ENCODE measurements at places on chromosomes 12 and 14.

DNA sequence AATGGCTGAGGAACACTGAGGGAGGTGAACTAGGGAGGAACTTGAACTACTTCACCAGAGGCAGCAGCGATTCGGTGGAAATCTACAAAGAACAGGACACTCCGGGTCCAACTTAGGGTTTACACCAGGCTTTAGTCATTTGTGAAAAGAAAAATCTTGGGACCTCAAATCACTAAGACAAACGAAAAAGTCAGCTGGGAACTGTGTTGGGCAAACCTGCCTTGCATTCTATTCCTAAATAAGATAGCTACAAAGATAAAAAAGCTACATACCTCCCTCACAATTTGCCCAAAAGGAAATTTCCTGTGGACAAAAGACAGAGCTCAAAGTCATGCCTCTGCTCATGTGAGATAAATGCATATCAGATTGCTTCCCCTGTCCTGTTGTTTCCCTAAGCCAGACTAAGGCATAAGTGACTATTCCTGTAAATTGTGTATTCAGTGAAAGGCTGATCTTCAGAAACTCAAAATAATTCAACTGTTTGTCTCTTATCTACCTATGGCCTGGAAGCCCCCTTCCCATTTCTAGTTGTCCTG, 106.6 kb downstream of the APAF1 start:
- DNase-seq: no peak

DNA sequence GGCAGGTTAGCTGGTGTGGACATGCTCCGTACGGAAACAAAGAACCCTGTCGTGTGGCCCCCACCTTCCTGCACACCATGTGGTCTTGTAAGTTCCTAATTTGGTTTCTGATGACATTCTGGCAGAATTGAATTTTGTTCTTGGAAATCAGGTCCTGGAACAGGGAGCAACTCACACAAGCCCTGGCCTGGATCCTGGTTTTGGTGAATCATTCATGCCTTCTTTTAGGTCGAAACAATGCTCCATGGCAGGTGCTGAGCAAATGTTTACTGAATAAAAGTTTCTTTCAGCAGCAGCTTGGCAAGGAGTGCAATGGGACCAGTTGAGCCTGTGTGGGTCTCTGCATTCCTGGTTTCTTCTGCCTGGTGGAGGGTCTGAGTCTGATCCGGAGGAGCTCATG, 978.4 kb downstream of the BCL11B start:
- DNase-seq: no peak

- no peak for DNase-seq
These were observed 163.6 kb upstream of the GSC start for GRCh38 chr14:94933486-94933885.

- DNase-seq: no peak
These were observed 621.6 kb downstream of the CCER1 start for GRCh38 chr12:90333424-90333823.

- no peak for DNase-seq
These were observed 25.6 kb downstream of the SYNE3 start for GRCh38 chr14:95490727-95491451.

DNA sequence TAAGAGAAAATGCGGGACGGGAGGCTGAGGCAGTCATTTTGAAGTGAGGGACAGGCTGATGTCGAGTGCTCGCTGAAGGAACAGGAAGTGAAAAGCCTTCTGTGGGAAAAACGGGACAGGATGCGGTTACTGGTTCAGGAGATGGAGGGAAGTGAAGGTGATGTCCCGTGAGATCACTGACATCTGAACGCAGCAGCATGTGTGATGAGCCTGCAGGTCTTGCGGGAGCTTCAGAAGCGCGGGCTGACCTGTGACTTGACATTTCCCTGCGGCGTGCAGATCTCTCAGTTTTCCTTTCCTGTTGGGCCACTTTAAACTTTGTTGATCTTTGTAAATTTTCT, 77.8 kb downstream of the DDX51 start:
- no peak for DNase-seq

- no peak for DNase-seq
These were observed 18.1 kb downstream of the EGLN3 start for GRCh38 chr14:33932576-33933345.

DNA sequence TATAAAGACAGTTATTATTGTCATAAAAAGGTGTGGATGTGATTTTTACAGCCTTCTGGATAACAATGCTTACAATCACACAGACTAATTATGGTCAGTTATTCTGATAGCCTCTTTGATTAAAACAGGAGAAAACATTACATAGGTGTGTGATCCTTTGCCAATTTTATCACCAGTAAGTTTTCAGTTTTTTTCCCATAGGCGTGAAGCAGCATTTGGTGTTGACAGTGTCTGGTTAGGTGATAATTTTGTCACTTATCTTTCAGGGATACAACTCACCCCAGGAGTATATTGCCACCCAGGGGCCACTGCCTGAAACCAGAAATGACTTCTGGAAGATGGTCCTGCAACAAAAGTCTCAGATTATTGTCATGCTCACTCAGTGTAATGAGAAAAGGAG, 208.8 kb downstream of the EPS8 start:
- no peak for DNase-seq

GRCh38 chr14:105600939-105601359, 74.6 kb downstream of the TMEM121 start:
- no peak for DNase-seq

GRCh38 chr12:95516757-95517156, 34.5 kb downstream of the USP44 start:
- DNase-seq: no peak

DNA sequence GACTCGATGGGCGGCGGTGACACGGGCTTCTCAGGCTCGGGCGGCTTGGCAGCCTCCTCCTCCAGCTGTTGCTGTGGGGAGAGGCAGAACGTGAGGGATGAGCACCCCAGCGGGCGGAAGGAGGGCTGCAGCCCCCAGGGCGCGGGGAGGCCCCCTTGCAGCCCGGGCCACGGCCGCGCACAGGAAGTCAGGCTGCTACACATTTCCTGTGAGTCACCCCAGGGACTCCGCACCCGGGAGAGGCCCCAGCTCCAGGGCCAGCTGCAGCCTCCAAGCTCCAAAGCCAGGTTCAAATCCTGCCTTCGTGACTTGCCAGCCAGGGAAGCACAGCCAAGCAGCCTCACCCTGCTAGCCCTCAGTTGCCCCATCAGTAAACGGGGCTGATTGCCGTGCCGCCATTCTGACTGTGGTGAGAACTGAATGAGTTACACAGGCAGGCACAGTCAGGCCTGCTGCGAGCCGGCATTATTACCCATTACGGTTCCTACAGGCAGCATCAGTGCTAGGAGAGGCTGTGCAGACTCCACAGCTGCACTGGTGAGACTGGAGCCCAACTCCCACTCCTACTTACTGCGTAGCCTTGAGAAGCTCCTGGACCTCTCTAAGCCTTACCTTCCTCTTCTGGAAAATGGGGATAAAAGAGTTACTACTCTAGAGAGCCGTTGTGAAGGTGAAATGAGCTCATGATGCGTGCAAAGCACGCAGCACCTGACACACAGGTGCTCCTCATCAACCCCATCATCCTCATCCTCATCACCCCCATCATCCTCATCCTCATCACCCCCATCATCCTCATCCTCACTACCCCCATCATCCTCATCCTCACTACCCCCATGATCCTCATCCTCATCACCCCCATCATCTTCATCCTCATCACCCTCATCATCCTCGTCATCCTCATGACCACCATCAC, 100.9 kb downstream of the NCOR2 start:
- DNase-seq: no peak

DNA sequence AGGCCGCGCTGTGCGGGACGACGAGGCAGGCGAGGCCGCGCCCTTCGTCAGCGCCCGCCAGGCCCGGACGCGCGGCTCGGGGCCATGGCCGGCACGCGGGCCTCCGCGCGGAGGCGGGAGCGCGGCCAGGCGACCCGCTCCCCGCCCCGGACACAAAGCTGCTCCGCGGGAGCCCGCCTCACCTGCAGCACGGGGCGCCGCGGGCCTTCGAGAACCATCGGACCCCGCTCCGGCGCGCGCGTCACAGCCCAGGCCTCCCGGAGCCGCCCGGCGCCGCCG, 342 bp downstream of the DICER1 start:
- no peak for DNase-seq

DNA sequence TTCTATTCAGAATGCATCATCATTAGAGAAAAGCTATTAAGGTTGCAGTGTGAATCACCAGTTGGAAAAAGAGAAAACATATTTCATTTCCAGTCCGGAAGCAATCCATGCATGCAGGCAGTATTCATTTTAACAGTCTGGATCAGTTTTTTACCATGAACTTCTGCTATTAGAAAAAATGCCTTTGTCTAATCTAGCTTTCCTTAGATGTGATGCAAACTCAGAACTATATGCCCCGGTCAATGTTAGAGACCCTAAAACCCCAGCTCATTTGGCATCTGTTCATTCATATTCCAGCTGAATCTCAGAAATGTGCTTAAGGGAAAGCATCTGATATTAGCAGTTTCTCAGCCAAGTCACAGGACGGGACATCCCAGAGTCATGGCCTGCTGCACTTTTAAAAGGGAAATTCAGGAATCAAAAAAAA, 8.5 kb downstream of the IRAK3 start:
- peak; percentile 5 for DNase-seq

DNA sequence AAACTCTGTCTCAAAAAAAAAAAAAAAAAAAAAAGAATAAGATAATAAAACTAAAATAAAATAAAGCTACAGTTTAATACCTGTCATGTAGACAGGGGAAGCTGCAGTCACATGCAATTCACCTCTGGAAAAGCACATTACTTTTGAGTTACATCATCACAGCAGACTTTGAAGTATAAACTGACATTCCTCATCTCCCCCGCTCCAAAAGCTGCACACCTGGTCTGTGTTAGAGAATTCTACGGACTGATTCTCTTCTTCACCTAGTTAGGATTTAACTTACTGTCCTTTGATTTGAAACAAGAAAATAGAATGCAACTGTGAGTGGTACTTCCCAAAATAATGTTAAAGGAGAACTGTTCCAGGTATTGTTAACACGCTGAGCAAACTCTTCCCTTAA, 25.1 kb downstream of the SPPL3 start:
- DNase-seq: no peak

GRCh38 chr12:56487448-56488040, 417 bp downstream of the GLS2 start:
- no peak for DNase-seq

DNA sequence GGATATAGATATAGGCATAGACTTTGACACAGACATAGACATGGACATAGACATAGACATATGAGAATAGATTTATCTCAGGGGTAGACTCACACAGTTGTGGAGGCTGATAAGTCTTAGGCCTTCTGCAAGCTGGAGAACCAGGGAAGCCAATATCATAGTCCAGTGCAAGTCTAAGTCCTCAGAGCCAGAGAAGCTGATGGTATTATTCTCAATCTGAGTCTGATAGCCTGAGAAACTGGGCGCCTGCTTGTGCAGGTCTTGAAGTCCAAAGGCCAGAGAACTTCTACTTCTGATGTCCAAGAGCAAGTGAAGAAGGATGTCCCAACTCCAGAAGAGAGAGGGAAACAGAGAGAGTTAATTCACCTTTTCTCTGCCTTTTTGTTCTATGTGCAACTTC, 476.5 kb downstream of the SLC6A15 start:
- DNase-seq: no peak

GRCh38 chr12:65492998-65493912, 214.8 kb downstream of the MSRB3 start:
- DNase-seq: no peak

DNA sequence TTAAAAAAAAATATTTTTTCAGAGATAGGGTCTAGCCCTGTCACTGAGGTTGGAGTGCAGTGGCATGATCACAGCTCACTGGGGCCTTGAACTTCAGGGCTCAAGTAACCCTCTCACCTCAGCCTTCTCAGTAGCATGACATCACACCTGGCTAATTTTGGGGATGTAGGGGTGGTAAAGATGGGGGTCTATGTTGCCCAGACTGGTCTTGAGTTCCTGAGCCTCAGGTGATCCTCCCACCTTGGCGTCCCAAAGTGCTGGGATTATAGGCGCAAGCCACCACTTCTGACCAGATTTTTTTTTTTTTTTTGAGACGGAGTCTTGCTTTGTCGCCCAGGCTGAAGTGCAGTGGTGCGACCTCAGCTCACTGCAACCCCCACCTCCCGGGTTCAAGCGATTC, 80.9 kb downstream of the HECTD1 start:
- no peak for DNase-seq

DNA sequence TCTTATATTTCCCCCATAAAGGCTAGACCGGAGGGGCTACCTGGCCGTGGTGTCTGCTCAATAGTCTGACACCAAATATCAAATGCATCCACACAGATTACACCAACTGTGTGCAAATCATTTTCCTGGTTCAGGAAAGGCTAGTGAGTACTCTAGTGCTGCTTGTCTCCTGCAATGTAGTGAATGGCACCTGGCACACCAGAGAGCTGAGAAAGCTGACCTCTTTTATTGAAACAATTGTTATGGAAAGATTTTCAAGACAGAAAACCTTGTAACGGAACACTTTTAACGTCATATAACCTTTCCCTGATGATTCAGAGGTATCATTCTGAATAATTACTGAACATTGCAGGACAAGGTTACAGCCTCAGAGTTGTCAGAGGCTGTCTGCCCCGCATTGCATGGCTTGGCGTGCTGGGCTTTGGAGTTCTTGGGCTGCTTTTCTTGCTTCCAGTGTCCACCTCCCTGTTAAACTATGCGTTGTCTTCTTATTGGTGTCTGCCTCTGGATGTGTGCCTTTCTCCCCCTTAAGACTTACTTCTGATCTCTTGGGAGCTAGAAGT, 40.7 kb upstream of the HDAC7 start:
- DNase-seq: no peak

- DNase-seq: no peak
These were observed 188.9 kb downstream of the SLC41A2 start for GRCh38 chr12:104769144-104769561.

- DNase-seq: no peak
These were observed 15.8 kb downstream of the KRT7 start for GRCh38 chr12:52248541-52249461.

- DNase-seq: no peak
These were observed 1.7 kb downstream of the IRAK3 start for GRCh38 chr12:66190519-66191370.

GRCh38 chr14:64960762-64961276, 11.3 kb downstream of the RAB15 start:
- no peak for DNase-seq

DNA sequence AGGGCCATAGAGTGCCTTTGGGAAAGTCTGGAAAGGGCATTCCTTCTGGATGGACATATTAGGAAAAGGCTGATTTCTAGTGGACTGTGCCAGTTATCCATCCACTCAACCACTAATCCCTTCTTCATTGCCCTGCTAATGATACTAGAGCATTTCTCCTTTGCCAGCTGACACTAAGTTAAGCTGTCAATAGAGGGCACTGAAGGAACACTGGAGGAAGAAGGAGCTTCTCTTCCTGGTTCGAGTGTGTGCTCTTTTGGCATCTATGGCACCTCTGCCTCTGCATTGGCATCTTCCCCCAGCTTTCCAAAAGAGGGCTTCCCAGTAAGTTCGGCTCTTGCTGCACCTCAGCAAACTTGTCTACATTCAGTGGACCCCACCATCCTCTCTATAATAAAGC, 165.4 kb downstream of the DERA start:
- DNase-seq: no peak

GRCh38 chr12:90343966-90344365, 611.0 kb downstream of the CCER1 start:
- DNase-seq: no peak

Measured in HS-5 (cell line).